Jurkat, Clone E6-1 (cell line): ENCODE measurements at places on chromosomes 6 and 20.
A peak's percentile ranks its signal among the peaks of the same experiment; 100 is the strongest.

DNA sequence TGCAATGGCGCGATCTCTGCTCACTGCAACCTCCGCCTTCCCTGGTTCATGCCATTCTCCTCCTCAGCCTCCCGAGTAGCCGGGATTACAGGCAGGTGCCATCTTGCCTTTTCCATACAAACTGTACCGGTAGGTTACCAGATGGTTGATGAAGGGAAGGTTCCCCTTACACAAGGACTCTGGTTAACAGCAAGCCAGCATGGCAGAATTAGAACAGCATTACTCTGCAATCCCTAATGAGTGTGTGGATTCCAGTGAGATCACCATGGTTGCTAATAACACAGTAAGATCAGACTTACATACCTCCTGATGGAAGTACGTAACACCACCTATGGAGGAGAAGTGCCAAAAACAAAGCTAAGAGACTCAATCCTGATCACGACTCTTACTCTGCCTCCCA is 51.7 kb downstream of the TTI1 start:
- DNase-seq, result no peak

GRCh38 chr6:142871910-142872331 is 73.1 kb downstream of the HIVEP2 start:
- DNase-seq, result peak; percentile 64

DNA sequence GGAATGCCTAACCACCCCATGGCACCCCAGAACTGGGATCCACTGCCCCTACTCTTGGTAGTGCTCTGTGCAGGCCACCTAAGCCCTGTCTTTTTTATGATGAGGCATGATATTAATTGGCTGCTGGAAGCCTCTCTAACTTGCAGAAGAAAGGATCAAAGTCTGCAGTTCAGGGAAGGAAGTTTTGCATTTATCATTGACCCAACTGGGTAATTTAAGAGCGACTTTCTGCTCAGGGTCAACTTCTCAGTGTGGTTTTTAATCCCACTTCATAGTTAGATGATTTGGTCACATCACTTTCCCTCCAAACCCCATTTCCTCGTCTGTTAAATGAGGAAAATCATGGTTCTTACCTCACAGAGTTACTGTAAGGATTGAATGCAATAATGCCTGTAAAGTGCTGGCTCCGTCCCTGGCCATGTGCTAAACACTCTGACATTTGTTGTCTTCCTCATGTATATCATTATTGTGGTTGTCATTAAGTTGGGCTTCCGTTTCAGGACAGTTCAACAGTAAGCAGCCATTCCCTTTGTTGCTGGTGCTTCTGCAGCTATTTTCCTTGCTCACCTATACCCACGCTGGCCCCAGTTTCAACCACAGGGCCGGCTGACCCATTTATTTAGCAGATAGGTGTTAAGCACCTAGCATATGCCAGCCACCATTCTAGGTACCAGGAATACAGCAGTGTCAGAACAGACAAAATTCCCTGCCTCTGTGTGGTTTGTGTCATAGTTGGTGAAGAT is 14.2 kb downstream of the E2F3 start:
- DNase-seq, result no peak

GRCh38 chr20:58839474-58839874 is 11.2 kb downstream of the GNAS-AS1 start:
- no peak for DNase-seq

GRCh38 chr6:117169781-117170281 is 95.5 kb upstream of the VGLL2 start:
- no peak for DNase-seq

DNA sequence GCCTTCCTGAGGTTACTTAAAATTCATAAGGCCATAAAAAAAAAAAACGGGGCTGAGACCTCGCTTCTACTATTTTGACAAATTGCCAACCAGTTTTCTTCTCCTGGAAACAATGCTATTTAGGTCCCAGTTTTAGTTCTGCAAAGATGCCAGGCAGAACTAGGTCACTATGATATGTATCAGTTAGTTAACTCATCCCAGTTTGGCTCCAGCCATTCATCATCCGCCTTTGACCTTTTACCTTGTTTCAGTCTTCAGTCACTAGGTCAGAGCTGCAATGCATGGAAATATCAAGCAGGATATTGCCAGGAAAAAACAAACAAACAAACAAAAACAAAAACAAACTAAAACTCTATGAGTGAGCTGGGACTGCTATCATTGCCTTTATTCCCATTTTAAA is 29.8 kb upstream of the ENPP4 start:
- DNase-seq, result no peak

- no peak for DNase-seq
These were observed 39.2 kb upstream of the CLDN20 start for GRCh38 chr6:155224618-155225017.

DNA sequence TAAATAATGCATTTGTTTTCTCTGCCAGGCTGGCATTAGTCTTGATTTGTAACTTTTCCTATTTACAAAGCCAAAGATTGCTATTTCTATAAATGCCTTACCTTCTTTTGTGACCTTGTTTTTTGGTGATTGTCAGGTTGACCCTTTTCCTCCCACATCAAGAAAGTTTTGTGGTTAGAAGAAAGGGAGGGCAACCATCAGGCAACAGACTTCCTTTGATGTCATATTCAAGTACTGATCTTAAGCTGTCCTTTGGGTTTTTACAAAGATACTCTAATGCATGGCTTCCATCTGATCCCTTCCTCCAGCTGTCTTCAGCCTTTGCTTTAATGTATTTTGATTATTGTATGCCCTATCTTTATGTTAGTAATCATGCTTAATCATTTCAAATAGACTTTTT is 23.9 kb downstream of the RNF217 start:
- no peak for DNase-seq

- DNase-seq, result no peak
These were observed 604.1 kb upstream of the JAG1 start for GRCh38 chr20:11277858-11278257.

DNA sequence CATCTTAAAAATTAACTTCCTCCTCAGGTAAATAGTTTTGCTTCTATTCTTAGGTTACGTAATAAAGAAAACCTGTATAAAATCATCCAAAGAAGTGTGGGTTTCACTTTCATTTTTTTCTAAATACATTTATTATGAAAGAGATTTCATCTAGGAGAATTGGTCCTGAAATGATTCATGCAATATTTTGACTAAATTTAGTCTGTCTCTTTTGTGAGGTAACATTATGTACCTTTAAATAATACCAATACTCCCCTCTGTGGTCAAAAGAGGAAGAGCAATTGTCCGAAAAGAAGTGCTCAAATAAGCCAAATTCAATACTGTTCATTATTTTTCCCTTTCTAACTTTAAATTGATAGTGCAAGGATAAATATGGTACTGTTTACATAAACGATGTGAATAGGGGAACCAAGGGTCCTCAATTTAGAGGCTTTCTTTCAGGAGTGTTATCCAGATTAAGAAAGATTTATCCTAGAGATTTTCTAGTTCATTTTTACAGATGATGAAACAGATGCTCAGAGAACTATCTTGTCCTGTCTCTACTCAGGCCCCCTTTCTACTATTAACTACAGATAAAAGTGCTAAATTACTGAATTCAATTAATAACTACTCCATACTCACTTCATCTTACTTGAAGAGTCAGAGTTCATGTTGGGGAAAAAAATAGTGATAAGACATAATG is 26.2 kb downstream of the CYP39A1 start:
- DNase-seq, result peak; percentile 3

DNA sequence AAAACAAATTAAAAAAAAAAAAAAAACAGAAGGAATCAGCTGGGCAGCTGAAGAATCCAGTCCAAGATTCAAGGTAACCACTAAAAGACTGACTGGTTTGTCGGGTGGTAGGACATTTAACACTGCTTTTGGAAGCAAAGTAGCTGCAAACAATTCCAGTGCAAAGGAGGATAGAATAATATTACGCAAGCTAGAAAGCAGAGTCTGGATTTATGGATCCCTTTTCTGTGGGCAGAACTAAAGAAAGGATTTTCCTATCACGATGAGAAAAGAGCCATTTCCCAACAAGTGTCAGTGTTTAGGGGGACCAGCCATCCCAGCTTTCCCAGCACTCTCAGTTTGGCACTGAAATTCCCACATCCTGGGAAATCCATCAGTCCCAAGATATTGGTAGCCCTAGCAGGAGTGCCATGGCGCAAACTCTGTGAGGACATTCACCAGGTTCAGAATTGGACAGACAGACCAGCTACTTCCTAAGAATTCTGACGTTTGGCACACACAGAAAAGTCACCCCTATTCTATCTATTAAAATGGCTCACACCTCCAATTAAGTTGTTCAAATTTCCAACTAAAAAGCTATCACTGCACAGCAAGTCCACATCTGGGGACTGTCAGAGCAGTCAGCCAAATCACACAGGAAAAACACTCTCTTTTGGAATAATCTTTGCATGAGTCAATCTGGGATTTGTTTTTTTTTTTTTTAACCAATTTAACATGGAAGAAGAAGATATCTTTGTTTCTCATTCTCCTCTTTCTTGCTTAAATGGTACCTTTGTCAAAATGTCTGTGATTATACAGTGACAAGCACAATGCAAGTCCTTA is 356.8 kb upstream of the ARID1B start:
- DNase-seq, result no peak

- DNase-seq, result no peak
These were observed 268.6 kb downstream of the FOXC1 start for GRCh38 chr6:1878330-1878729.

DNA sequence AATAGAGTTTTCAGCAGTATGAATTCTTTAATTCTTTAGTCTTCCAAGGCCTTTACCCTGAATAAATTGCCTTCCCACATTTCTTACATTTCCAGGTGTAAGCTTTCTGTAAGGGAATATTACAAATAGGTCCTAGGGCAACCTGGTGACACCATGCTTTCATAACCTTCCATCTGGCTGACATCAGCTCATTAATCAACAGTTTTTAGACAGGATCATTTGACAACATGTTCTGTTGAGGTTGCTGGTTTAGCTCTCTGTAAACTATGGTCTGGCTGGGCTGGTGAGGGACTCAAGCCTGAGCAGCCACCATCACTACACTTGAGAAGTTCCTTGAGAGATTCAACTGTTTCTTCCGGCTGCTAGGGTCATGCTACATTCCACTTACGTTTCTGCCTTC is 19.2 kb downstream of the FAM229B start:
- DNase-seq, result no peak

- DNase-seq, result no peak
These were observed 119.9 kb downstream of the TTLL2 start for GRCh38 chr6:167444602-167445346.

DNA sequence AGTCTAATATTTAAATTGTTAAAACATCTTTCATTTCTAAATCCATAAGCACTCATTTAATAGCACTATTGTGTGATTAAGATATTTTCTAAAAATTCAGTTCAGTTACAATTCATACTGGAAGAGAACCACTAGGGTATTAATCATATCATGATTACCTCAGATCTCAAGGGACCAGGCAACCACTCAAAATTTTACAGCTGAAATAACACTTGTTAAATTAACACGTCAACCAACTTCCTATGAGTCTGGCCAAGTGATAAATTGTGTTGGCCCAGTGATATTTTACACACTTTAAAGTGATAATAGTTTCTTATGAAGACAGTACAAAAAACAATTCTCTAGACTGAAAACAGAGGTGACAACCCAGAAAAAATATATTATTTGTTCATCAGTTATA is 869.0 kb upstream of the ADGRB3 start:
- DNase-seq, result no peak

GRCh38 chr20:60233018-60233630 is 274.9 kb downstream of the CDH26 start:
- DNase-seq, result no peak

DNA sequence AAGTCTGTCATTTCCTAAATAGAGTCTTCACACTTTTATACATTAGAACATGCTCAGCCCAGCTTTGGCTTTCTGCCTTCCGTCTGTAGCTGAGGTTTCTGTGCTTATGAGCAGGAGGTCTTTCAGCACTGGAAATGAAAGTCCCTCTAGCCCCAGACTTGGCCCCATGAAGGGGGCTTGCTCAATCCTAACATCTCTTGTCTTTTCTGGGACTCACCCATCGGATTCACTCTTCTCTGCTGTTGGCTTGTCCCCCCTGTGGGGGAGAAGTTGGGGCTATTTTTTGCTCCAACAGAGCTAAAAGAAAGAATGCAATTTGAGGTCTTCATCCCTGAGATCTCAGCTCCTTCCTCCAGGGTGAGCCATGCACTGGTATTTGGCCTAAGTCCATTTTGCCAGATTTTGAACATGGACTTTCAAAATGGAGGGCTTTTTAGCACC is 177.7 kb downstream of the MRPL14 start:
- no peak for DNase-seq

DNA sequence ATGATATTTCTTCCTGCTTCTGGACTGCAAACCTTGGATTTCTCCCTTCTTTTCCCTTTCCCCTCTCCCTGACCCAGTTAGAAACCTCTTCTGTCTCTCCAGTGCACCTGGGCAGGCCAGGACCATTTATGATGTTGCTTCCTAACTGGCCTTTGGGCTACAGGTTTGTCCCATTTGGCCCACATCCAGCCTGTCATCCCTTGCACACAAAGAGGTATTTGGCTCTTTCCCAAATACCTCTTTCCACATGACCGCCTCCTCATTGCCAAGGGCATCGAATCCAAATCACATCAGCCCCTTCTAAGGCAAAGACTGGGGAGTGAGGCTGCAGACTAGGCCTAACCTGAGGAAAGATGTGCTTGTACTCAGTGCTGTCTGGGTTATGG is 13.6 kb downstream of the FGD2 start:
- no peak for DNase-seq
